ENCODE measurements at places on chromosomes 11 and 22.

DNA sequence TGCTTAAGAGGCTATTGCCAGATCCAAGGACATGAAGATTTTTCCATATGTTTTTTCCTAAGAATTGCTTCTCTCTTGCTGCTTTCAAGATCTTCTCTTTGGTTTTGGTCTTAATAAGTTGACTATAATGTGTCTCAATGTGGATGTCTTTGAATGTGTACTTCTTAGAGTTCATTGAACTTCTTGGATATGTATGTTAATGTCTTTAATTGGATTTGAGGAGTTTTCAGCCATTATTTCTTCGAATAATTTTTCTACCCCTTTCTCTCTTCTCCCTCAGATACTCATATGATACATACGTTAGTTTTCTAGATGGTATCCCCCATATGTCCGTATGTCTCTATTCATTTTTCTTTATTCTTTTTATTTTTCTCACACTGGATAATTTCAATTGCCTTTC lies 13.2 kb downstream of the CABIN1 start:
- DNase-seq = no peak

DNA sequence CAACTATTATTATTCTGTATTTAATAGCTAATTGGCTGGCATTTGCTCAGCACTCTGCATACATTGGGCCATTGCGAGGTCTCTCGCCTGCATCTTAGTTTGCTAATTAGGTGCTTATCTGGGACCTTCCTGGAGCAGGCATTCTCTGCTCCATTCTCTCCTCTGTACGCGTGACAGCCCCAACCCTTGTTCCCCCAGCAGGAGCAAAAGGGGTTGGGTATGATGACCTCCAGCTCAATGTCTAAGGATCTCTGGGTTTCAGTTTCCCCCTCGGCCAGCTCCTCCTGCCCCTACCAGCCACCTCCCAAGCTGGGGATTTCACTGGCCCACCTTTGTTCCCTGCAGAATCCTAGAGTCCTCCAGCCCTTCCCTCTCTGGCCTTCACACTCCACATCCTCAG lies 9.7 kb upstream of the LGALS2 start:
- DNase-seq = no peak

- no peak for DNase-seq
Measured at GRCh38 chr22:49312601-49313000, 515.1 kb downstream of the BRD1 start.

DNA sequence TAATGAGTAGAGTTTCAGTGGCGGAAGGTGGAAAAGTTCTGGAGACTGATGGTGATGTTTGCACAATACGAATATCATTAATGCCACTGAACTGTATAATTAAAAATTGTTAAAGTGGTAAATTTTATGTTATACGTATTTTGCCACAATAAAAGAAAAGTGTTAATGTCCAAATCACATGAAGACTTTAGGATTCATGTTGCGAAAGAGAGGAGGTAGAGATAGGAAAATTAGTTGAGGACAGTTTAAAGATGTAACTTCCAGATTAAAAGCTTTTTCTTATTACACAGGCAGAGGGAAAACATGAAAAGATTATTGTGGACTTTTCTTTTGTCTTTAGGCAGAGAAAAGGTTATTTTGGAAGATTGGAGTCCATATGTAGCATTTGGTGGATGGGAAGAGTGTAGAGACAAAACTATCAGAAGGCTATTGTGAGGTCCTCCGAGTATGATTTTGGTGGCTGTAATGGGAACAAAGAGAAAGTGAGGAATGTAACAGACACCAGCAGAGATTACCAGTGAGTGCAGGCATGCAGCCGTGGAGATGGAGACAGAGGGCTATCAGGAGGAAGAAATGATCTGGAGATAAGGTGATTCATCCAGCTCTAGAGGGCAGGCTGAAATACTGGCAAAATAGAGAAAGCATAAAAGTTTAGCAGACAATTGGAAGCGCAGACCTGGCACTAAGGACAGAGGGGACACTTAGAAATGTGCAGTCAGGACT lies 12.5 kb downstream of the VPS26B start:
- DNase-seq = no peak

GRCh38 chr11:126930091-126930841 lies 70.3 kb downstream of the KIRREL3 start:
- DNase-seq = no peak

DNA sequence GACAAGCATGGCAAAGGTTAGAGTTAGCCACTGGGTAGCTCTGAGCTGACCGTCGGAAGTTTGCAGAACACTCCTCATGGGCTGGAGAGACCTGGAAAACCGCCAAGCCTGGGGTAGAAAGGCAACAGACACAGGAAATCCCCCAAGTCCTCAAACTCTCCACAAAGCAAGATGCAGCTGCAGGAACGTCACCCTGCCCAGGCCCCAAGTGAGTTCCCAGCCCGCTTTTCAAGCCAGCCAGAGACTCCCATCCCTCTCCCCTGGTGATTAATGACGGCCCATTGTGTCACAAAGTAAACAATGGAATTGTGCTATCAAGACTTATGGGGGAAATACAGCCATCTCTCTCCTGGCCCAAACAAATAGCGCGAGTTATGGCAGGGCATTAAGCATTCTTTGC lies 633.0 kb downstream of the TBC1D22A start:
- DNase-seq = no peak

GRCh38 chr11:83709434-83709833 lies 423.3 kb upstream of the CCDC90B start:
- no peak for DNase-seq

GRCh38 chr11:69121021-69121420 lies 34.7 kb upstream of the SMIM38 start:
- DNase-seq = no peak

DNA sequence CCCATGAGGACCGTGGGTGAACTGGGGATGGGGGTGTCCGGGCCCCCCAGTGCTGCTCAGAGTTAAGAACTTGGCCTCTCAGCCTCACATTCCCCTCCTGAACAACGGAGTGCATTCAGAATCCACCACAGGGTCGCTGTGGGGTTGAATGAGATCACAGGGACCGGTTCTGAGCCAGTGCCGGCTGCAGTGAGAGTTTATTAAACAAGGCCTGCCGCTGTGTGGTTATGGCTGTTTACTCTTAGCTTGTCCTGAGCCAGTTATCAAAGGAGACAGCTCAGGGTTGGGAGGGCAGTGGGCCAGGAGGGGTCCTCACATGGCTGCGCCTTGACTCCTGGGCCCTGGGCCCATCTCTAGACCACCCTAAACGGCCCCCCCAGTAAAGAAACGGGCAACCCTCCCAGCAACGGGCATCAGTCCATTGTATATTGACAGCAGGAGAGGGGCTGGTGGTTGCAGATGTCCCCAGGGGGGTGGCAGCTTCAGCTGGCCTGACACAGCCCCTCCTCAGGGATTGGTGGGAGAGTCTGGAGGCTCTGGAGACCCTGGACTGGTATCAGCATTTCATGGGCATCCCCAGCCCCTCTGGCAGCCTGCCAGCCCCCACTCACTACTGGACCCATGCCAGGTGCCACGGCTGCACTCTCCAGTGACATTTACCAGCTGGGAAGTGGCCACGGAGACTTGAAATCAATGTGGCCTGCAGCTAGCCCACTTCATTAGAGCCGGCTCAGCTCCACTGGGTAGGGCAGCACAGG lies 15.1 kb upstream of the CABP7 start:
- no peak for DNase-seq

GRCh38 chr11:81987829-81988472 lies 745.7 kb downstream of the FAM181B start:
- DNase-seq = no peak

GRCh38 chr11:111918390-111919256 lies at the start of gene C11orf52:
TSS of gene C11orf52 (plus strand) at chr11:111918913. CDS start at chr11:111918973, 60 bp downstream.
- DNase-seq = no peak

GRCh38 chr11:986270-986951 lies 50.1 kb downstream of the MUC6 start:
- DNase-seq = no peak

Measured in D341Med (cell line).